ENCODE measurements at places on chromosomes 2 and 18. TPM values are rescaled to one million over a fixed set of nuclear protein-coding genes. Genes with fewer than 3 reads are reported as not detected.

Gene TFCP2L1
- 0.10 TPM for total RNA-seq

Gene GALR1
- total RNA-seq = under 0.01 TPM

Gene ACVR1C
- 4.1 TPM for total RNA-seq

Gene CFAP53
- total RNA-seq = not detected

Gene CETN1
- total RNA-seq = 0.10 TPM
